ENCODE measurements at places on chromosomes 12 and 14.

DNA sequence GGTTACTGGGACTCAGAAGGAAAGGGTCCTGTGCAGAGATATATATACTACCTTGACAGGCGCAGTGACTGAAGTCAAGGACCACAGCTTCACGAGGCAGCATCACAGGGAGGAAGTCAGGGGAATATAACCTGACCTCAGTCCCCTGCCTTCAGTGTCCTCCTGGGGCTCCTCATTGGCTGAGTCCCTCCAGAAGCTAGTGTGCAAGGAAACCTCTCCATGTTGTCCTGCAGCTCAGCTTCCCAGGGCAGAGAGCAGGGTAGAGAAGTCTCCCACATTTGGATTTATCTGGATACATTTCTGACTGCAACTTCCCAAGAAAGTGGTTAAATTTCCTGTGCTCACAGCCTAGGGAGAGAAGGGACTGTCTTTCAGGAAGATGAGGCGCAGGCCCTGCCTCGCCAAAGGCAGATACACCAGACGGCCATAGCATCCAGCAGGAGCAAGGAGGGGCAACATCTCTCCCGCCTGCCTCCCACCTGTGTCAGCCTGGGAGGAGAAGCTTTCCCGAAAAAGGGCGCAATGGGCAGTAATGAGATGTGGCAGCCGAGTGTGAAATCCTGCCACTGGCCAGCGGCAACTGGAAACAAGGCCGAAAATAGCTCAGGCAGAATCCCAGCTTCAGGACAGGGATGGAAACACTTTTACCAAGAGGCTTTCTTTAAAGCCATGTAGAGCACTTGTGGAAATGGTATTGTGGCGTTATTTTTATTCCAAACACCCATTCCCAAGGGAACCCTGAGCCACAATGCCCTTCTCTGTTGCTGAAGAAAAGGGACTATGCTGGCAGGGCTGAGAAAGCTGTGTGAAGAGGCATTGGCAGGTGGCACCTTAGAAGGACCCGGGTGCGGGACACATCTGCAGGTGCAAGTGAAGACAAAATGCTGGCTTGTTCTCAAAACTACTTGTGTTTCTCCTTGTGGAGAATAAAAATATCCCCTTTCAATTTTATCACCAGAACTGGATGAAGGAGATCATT, 54.9 kb upstream of the HIF1A start:
- no peak overlapping the region for H3K4me3 ChIP-seq
- no peaks in the 10 kb centered on the region for H3K36me3 ChIP-seq
- no peak overlapping the region for H3K27ac ChIP-seq
- H3K27me3 ChIP-seq: no peaks in the 10 kb centered on the region
- peak; percentile 18 for DNase-seq

- DNase-seq: peak; percentile 18
- no peak overlapping the region for H3K4me3 ChIP-seq
- H3K4me1 ChIP-seq: peaks cover 9% of the 10 kb centered on the region
- no peaks in the 10 kb centered on the region for H3K36me3 ChIP-seq
Observed at GRCh38 chr12:45966486-45966885, 23.9 kb downstream of the SCAF11 start.

DNA sequence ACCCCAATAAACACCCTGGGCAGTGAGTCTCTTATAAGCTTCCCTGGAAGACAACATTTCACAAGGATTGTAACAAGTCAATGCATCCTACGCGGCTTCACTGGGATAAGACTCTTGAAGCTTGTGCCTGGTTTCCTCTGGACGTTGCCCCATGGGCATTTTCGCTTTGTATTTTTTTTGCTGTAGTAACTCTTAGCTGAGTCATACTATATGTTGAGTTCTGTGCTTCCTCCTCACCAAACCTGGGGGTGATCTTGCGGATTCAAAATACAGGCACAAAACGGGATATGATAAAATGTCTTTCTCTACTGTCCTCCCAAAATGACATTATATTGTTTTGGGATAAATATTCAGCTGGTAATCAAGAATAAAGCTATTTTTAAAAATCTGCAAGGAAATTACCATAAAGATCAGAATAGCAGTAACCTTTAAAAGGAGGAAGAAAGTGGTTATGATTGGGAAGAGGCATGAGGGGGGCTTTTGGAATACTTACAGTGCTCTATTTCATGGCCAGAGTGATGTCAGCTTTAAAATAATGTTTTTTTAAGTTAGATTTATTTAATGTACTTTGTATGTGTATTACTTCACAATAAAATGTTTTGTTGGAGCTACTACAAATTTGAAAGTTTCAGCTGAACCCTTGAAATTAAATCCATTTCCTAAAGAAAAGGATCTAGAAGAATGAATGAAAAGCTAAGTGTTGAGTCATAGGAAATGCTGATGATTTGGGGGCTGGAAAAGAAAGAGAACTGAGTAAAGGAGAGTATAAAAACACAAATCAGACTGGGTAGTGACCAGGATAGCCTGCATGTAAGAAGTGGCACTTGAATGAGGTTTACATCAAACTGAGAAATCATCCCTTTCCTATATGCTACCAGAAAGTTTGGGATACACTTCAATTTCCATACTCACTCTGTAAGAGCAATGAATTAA, 14.7 kb downstream of the BTBD7 start:
- H3K36me3 ChIP-seq: no peaks in the 10 kb centered on the region
- H3K27ac ChIP-seq: peak overlapping the region; percentile 28
- H3K4me3 ChIP-seq: peak overlapping the region; percentile 12
- H3K4me1 ChIP-seq: peaks cover 24% of the 10 kb centered on the region
- DNase-seq: no peak

GRCh38 chr12:105539735-105540134, 209.2 kb downstream of the C12orf75 start:
- H3K27me3 ChIP-seq: no peaks in the 10 kb centered on the region
- no peak for DNase-seq
- no peak overlapping the region for H3K4me3 ChIP-seq
- no peaks in the 10 kb centered on the region for H3K4me1 ChIP-seq
- no peak overlapping the region for H3K27ac ChIP-seq
- H3K36me3 ChIP-seq: peaks cover 10% of the 10 kb centered on the region

DNA sequence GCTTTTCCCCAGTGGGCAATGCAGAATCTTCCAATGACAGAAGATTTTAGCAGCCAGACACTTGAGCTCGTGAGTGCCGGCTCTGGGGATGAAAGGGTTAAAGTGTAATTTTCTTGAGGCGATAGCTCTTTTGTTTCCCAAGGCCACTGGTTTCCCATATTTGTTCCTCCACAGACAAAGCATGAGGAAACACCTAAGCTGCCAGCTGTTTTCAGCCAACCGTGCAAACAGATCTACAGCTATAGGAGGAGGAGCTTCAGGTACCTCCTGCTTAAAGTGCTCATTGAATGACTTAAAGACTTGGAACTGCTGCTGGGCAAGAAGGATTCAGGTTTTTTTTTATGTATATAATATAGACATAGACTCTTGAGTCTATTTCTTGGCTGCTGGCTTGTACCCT, 1311.5 kb downstream of the TMEM121 start:
- no peak overlapping the region for H3K27ac ChIP-seq
- H3K4me3 ChIP-seq: no peak overlapping the region
- no peaks in the 10 kb centered on the region for H3K4me1 ChIP-seq
- no peak for DNase-seq
- 0 out of 2 replicates have a peak, but pooled peaks cover 11% of the 10 kb centered on the region for H3K36me3 ChIP-seq
- H3K27me3 ChIP-seq: no peaks in the 10 kb centered on the region

DNA sequence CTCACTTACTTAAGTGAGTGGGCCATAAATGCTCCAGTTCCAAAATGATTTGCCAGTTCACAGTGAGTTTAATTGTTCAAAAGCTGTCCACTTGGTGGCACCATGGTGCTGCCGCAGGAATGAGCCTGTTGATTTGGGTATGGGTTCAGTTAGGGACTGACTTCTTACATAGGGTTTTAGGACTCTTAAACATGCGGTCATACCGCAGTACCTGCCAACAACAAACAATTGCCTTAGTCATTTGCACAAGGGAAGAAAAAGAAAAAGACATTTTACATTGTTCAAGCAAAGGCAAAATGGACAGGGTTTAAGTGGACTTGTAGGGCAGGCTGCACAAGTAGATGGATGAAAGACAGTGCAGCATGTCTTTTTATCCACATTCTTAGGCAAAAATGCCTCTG, 80.0 kb upstream of the DBX2 start:
- DNase-seq: peak; percentile 83
- H3K36me3 ChIP-seq: no peaks in the 10 kb centered on the region
- H3K4me3 ChIP-seq: no peak overlapping the region

DNA sequence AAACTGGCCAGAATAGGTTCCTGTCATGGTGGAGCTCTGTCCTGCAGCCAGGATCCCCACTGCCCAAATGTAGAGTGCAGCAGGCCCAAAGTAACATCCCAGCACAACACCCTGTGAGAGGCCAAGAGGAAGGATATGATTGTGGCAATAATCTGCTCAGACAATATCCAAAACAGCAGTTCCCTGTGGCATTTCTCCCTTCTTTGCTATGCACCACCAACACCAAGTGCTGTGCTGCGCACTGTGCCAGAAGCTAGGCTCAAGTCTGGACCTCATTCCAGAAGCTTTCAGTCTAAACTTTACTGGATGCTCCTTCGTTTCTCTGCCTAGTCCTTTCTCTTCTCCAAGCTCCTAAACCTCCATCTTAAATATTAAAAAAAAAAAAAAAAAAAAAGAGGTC, 33.4 kb downstream of the SLC11A2 start:
- no peaks in the 10 kb centered on the region for H3K27me3 ChIP-seq
- H3K4me3 ChIP-seq: no peak overlapping the region
- no peaks in the 10 kb centered on the region for H3K4me1 ChIP-seq
- H3K27ac ChIP-seq: no peak overlapping the region
- DNase-seq: no peak

- H3K36me3 ChIP-seq: no peaks in the 10 kb centered on the region
- H3K27me3 ChIP-seq: no peaks in the 10 kb centered on the region
- no peak for DNase-seq
- H3K4me1 ChIP-seq: no peaks in the 10 kb centered on the region
Observed at GRCh38 chr12:15163030-15163976, 57.9 kb downstream of the RERG start.

DNA sequence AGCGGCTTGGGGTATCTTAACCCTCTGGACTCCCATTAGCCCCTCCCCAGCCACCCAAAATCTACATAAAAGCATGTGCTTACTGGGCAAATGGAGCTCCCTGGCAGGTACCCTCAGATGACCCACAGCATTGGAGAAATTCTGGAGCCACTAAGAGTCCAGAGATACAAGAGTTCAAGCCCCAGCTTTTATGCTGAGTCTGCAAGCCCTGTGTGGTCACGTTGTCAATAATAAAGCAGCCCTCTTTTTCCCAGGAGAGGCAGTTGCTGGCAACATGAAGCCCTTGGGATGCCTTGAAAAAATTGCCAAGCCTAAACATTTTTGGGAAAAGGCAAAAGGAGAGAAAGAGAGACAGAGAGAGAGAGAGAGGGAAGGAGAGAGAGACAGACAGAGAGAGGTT, 83.4 kb downstream of the RBM19 start:
- H3K4me3 ChIP-seq: no peak overlapping the region
- H3K27ac ChIP-seq: no peak overlapping the region
- H3K36me3 ChIP-seq: no peaks in the 10 kb centered on the region
- H3K4me1 ChIP-seq: no peaks in the 10 kb centered on the region

DNA sequence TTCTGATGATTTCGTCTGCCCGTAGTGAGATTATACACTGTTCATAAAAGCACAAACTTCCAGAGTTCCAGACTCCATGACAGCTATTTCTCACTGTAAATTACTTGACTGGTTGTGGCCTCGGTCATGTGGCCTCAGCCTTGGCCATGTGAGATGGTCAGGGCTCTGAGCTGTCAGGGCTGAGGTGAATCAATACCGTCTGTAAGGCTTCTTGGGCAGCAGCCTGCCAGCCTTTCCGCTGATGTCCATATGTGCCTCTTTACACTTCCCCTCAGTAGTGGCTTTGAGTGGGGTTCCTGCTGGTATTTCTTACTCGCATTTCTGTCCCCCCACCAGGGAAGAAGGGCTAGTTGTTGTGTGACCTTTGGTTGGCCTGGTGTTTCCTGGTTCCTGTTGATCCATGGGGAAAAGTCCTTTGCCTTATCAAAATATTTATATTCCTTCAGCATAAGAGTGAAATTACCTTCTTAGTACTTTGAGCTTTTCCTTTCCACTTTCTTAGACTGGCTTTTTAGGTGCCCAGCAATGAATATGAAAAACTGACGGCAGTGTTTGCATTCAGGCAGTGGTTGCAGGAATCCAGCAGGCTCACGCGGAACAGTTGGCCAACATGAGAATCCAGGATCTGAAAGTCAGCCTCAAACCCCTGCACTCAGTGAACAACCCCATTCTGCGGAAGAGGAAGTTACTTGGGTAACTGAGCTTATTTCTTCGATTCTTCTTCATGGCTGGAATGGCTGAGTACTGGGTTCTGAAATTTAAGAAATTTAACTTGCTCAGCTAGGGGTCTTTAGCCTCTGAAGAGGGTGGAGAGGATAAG, 46.1 kb downstream of the MAPKAPK5 start:
- H3K27ac ChIP-seq: no peak overlapping the region
- H3K4me3 ChIP-seq: no peak overlapping the region
- no peaks in the 10 kb centered on the region for H3K27me3 ChIP-seq
- H3K4me1 ChIP-seq: no peaks in the 10 kb centered on the region
- DNase-seq: no peak

- H3K27me3 ChIP-seq: no peaks in the 10 kb centered on the region
- no peak overlapping the region for H3K4me3 ChIP-seq
- no peaks in the 10 kb centered on the region for H3K36me3 ChIP-seq
- H3K4me1 ChIP-seq: no peaks in the 10 kb centered on the region
Observed at GRCh38 chr12:20174528-20175175, 193.7 kb upstream of the PDE3A start.

DNA sequence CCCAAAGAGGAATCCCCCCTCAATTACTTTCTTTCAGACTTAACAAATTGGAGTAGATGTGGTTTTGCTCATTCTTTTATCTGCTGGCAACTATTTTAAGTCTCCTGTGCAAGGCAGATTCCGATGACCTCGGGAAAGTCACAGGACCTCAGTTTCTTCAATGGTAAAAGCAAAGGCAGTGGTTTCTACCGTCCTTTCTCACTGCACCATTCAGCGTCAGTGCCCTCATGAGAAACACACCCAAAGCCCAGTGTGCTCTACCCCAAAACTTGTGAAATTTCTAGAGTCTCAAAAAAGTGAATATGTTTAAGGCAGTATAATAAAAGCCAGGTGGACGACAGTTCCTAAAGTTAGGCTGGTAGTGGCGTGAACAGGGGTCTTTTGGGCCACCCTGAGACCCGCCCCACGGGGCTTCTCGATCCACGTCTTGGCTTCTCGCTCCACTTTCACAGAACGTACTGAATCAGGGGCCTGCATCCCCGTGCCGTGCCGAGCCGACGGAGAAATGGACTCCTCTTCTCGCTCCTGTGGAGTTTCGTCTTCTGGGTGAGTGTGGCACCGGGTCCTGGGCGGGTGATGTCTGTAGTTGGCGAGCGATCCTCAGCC, 1.3 kb upstream of the ARHGAP5 start:
- DNase-seq: peak; percentile 30
- peaks cover 34% of the 10 kb centered on the region for H3K4me1 ChIP-seq
- H3K27me3 ChIP-seq: no peaks in the 10 kb centered on the region
- H3K27ac ChIP-seq: peak overlapping the region; percentile 97

- H3K27me3 ChIP-seq: no peaks in the 10 kb centered on the region
- H3K36me3 ChIP-seq: peaks cover 4% of the 10 kb centered on the region
- H3K4me3 ChIP-seq: no peak overlapping the region
- no peak for DNase-seq
- no peaks in the 10 kb centered on the region for H3K4me1 ChIP-seq
- H3K27ac ChIP-seq: no peak overlapping the region
Observed at GRCh38 chr12:34606749-34607519, 584.6 kb downstream of the ALG10 start.

Measured in GM23338 (cell line).